ENCODE measurements at places on chromosomes 5 and 9.
A peak's percentile ranks its signal among the peaks of the same experiment; 100 is the strongest.

DNA sequence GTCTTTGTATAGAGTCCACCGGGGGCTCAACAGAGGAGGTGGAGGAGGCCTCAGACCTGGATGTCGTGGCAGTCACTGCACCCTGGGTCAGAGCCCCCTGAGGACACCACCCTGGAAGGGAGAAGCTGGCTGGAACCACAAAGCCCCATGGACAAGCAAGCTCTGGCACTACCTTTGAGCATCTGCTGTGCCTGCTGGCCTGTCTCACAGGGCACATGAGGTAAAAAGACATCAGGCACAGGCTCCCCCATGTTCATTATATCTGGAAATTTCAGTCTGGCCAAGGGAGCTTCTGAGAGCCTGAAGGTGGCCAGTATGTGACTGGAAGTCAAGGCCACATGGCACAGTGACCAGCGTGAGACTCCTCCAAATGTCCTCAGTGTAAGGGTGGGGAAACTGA, 22.9 kb downstream of the KCNMB1 start:
- no peak for DNase-seq

- no peak for DNase-seq
Measured at GRCh38 chr5:77881528-77881927, 105.4 kb upstream of the TBCA start.

GRCh38 chr9:111161015-111161415, 122.7 kb upstream of the LPAR1 start:
- DNase-seq: no peak

- no peak for DNase-seq
Measured at GRCh38 chr9:34961574-34962490, 3.7 kb downstream of the PHF24 start.

GRCh38 chr9:136003411-136004218, 42.4 kb upstream of the UBAC1 start:
- DNase-seq: no peak

DNA sequence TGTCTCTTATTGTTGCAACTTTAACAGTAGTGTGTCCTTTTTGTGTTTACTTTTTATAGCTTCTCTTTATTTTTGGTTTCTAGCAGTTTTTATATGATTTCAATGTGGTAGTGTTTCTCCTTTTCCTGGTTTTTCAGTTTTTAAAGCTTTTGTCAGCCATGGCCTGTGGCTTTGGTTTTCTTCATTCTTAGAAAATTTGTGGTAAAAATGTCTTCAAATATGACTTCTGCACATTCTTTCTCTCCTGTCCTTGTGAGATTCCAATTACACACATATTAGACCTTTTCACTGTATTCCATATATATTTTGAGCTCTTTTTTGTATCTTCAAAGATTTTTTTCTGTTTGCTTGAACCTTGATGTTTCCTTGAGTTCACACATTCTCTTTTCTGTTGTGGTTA, 180.5 kb downstream of the CNTLN start:
- DNase-seq: no peak

GRCh38 chr9:4435197-4435596, 55.1 kb upstream of the SLC1A1 start:
- no peak for DNase-seq

DNA sequence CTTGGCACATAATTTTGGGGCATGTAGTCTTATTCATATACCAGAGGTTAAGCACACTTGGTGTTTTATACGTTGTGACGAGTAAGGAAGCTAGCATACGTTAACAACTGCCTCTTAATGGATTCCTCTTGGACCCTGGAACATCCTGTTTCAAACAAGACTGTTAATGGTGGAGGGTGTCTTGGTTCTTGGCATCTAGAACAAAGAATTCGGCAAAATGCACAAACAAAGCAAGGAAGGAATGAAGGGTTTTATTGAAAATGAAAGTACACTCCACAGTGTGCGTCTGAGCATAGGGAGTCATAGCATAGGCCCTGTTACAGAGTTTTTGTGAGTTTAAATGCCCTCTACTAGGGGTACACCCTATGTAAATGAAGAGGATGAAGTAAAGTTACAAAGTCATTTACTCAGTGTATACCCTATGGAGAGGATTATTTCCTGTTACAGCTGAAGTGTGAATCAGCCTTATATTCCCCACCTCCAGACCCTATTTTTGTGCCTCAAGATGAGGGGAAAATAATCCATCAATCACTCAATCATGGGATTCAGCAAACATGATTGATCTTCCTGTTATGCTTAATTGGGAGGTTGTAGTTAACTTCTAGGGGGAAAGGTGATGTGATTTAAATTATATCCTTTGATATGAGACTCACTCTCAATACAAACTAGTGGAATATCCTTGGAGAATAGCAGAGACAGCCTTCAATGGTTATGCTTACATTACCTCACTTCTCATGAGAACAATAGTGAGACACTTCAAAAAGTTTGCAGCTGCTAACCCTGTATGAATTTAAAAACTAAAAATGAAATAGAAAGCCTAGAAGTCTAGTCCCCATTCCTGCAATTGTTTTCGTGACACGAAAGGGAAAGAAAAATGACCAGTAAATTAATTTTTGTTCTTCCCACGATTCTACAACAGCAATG, 84.9 kb upstream of the MYO10 start:
- DNase-seq: no peak

DNA sequence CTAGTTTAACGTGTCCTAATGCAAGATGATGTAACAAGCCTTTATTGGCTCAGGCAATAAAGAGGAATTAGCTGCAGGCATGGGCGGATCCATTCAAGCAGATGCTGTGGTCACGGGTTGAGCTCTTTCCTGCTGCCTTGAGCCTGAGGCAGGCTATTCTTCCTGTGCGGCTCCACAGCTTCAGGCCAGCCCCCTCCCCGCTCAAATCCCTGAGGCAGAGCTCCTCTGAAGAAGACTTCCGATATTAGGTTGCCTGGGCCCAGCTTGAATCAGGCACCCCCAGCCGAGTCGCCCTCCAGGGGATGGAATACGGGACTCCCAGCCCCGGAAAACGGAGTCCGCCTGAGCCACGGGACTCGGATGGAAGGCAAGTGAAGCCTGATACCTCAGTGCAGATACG, 95.0 kb upstream of the RUFY1 start:
- no peak for DNase-seq

DNA sequence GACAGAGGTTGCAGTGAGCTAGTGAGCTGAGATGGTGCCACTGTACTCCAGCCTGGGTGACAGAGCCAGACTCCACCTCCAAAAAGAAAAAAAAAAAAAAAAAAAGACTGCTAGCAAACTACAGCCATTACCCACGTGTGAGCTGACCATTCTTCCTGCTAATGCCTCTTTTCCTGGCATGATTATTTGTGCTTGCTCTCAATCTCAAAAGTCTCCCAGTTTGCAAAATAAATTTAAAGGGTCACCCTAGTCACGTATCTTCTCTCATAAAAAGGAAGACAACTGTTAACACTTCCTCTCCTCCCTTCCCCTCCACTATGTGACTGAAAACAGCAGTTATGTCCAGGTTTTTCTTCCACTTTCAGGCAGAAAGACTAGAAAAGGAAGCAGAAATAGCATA, 37.2 kb downstream of the TRIM36 start:
- no peak for DNase-seq

DNA sequence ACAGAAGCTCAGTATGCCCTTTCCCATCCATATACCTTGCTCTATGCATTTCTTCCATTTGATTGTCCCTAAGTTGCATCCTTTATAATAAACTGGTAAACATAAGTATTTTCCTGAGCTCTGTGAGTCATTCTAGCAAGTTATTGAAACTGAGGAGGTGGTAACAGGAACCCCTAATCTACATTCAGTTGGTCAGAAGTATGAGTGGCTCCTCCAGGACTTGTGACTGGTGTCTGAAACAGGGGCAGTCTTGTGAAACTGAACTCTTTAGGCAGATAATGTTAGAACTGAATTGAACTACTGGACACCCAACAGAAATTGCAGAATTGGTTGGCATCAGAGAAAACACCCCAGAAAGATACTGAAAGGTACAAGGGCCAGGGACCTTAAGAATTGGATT, 133.1 kb upstream of the POU5F2 start:
- DNase-seq: no peak

DNA sequence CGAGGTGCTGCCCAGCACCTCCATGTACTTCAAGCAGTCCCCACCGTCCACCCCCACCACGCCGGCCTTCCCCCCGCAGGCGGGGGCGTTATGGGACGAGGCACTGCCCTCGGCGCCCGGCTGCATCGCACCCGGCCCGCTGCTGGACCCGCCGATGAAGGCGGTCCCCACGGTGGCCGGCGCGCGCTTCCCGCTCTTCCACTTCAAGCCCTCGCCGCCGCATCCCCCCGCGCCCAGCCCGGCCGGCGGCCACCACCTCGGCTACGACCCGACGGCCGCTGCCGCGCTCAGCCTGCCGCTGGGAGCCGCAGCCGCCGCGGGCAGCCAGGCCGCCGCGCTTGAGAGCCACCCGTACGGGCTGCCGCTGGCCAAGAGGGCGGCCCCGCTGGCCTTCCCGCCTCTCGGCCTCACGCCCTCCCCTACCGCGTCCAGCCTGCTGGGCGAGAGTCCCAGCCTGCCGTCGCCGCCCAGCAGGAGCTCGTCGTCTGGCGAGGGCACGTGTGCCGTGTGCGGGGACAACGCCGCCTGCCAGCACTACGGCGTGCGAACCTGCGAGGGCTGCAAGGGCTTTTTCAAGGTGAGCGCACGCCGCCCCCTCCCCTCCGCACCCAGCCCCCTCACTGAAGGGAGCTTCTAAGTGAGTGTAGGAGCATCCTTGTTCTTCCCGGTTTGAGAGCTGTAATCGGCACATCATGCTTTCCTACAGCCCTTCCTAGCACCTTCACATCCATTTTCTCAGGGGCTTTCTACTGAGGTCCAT, 6.9 kb downstream of the NR4A3 start:
- DNase-seq: no peak

DNA sequence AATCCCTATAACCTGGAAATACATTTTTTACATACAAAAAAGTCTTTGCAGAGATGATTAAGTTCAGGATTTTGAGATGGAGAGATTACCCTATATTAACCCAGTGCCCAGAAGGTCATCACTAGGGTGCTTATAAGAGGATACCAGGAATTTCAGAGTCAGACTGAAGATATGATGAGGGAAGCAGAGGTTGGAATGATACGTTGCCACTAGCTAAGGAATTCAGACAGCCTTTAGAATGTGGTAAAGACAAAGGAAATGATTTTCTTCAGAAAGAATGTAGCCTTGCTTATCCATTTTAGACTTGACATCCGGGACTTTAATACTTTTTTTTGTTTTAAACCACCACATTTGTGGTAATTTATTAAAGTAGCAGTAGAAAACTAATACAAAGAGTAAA, 2176.8 kb upstream of the C9orf72 start:
- DNase-seq: no peak

GRCh38 chr5:112329419-112330090, 89.5 kb downstream of the EPB41L4A start:
- no peak for DNase-seq

DNA sequence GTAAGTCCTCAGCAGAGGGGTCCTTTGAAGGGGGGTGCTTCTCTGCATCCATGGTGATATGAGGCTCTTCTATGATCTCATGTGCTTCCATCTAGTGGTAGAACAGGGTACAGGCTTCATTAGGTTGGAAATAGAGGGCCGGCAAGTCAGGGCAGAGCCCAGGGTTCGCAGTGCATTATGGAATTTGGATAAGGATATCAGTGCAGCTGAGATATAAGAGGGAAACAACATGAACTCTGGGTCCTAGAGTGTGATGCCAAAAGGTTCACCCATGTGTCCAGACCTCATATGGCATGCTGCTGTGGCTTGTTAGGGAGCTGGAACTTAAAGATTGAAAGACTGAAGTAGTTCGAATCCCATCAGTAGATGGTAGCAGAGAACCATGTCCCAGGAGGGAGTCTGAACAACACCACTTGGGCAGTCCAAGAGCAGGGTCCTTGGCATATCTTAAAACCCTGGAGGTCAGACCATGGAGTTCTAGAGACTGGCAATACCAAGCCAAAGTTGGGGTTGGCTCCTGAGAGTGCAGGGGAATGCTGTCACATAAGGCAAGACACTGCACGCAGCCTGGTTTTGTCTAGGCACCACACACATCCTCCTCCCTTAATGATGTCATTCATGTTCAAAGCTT, 2.3 kb downstream of the FAM221B start:
- peak; percentile 62 for DNase-seq

GRCh38 chr5:91403438-91403837, 20.3 kb upstream of the ARRDC3 start:
- no peak for DNase-seq

GRCh38 chr9:35110327-35110761, 5.3 kb downstream of the ATOSB start:
- no peak for DNase-seq

- no peak for DNase-seq
Measured at GRCh38 chr5:158753354-158753753, 346.4 kb downstream of the EBF1 start.

DNA sequence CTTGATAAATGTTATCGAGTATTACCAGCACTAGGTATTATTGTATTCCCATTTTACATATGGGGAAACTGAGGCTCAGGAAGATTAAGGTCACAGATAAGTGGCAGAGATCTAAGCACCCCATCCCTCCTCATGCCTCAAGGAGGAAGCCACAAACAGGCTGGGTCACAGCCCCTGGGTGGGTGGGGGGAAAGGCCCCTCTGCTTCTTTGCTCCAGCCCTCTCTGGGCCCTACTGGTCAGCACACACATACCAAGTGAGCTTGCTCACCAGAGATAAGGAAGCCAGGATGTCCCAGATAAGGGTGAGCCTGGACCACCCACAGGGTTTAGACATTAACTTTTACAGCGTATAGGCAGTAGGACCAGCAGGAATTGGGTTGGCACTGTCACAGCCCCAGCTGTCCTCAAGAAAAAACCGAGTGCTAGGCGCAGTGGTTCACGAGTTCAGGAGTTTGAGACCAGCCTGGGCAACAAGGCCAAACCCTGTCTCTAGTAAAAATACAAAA, 45.3 kb downstream of the STK10 start:
- DNase-seq: no peak

DNA sequence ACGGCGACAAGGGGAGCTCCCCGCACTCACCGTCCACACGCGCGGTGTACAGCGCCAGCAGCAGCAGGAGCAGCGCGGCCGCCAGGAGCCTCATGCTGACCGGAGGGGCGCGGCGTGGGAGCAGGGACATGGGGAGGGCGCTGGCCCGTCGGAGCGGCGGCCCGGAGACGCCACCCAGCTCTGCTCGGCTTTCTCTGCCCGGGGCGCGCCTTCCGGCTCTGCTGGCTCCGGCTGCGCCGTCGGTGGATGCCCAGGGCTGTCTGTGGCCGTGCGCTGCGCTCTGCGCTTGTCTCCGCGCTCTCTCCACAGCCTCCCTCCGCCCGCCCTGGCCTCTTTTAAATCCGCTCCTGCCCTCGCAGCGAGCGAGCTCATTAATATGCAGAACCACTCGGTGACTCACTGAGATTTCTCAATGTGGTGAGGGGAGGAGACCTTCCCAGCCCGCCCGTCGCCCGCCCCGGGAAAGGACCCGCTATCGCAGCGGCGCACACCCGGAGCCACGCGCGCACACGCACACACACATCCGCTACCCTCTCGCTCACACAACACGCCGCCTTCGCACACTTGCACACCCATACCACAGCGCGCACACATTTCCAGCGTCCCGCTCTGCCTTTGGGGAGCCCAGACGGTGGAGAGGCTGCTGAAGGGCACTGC, at the start of gene CXCL14:
CXCL14 (minus strand) TSS at position 307 of the 657 bp plus-strand sequence; CDS start at position 94, 213 bp downstream.
- DNase-seq: no peak

GRCh38 chr5:90133941-90134340, 275.6 kb downstream of the CETN3 start:
- DNase-seq: no peak

Measured in NCI-H2081 (cell line).